ENCODE measurements at places on chromosomes 2 and 18. TPM values are rescaled to one million over a fixed set of nuclear protein-coding genes. Genes with fewer than 3 reads are reported as not detected.

MROH2A gene
- total RNA-seq: not detected

C2orf80 gene
- total RNA-seq: not detected

MYO3B gene
- 0.22 TPM for total RNA-seq

CYP26B1 gene
- 9.7 TPM for total RNA-seq

ABCG8 gene
- not detected for total RNA-seq

IL36A gene
- total RNA-seq: not detected

TYW5 gene
- total RNA-seq: 8.5 TPM

ARID5A gene
- total RNA-seq: 3.5 TPM

DNA sequence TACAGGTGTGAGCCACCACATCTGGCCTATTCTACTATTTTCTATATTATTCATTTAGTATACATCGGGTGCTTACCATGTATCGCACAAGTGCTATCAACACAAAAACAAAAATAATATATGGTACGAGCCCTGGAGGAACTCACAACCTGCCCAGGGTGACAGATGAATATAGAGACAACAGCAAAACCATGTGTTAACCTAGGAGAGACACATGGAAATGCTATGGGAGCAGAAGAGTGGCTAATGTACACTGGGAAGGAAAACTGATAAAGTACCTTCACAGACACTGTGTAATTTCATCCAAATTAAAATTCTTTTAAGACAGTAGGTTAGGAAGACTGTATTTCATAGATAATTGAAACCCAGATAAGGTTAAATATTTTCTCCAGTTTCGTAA is 3.9 kb downstream of the SF3B6 start:
- DNase-seq: no peak

DNA sequence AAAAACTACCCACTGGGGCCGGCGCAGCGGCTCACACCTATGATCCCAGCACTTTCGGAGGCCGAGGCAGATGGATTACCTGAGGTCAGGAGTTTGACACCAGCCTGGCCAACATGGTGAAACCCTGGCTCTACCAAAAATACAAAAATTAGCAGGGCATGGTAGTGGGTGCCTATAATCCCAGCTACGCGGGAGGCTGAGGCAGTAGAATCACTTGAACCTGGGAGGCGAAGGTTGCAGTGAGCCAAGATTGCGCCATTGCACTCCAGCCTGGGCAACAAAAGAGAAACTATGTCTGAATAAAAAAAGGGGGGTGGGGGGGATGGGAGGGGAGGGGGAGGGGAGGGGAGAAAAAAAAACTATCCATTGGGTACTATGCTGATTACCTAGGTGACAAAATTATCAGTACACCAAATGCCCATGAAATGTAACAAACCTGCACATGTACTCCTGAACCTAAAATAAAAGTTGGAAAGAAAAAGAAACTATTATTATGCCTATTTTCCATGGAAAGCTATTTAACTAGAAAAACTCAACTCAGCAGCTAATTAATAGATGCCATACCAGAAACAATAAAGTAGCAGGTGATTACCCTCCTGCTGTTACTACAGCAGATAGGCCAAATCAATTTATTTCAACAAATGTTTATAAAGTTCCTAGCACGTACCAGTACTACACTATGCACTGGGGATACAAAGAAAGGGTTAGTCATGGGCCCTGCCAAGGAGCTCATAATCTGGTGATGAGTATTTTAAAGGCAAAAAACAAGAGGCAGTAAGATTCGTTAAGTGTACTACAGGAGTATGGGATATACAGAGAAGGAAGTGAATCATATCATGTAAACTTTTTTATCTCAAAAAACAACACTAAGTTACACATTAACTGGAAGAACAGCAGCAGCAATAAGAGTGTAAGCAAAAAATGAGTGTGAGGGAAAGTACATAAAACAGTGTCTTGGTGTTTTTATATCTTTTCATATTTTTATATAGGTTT is 112.8 kb upstream of the SLC39A10 start:
- DNase-seq: no peak

GRCh38 chr2:10481055-10481665 is 33.0 kb upstream of the ODC1 start:
- no peak for DNase-seq

GRCh38 chr2:20456116-20456571 is 9.3 kb downstream of the RHOB start:
- no peak for DNase-seq

DNA sequence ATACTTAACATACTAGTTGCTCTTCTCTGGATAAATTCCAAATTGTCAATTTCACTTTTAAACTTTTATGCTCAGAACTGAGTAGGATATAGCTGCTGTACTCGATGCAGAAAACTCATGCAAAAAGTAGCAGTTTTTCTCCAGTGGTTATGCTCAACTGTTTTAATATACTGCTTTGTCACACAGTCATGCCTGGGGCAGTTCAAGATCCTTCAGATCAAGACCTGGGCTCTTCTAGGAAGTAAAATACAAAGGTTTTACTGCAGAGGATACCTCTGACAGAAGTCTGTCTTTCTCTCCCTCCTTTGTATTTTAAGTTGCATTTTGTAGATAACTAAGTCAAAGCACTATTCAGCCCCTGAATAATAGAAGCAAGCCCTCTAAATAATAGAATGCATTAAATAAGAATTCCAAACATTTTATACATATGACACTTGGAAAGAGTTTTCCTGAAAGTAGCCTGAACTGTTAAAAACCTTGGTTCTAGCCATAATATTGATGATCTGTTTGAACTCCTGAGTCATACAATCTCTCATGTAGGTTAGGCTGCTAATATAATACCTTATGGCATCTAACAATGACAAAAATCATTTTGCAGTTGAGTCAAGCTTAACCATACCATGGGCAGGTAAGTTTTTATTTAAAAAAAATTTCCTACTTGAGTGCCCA is 183.3 kb upstream of the TRIB2 start:
- no peak for DNase-seq

GRCh38 chr18:57657542-57657941 is 35.9 kb upstream of the NARS1 start:
- no peak for DNase-seq

DNA sequence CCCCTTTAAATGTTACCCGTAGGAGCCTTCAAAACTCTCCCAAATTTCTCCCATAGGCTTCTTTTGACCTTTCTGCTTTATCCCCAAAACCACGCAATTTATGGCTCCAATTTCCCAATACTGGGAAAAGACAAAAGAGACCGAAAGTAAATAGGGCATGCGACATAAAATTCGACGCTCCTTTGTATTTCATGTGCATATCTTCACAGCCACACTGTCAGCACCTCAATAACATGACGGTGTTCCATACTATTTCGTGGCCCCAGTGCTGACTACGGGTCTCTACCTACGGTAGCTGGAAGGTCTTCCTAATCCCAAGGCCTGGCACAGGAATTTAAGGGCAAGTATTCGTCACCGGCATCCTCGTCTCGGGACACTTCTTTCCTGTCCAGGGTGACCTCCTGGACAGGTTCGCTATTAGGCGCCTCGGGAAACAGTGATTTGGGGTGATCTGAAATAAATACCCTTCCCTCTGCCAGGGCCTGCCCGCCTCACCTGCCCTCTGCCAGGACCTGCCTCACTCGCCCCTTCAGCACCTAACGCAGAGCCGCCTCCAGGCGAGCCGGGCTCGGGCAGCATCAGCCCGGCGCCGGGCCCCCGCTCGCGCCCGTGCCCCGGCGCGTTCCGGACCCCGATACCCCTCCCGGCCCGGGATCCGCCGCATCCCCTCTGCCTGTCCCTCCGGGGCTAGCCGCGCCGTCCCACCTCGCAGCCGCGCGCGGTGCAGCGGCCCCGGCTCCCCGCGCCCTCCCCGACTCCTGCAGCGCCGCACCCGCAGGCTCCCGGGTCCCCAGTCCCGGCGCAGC is 680 bp downstream of the DTNB start:
- peak; percentile 67 for DNase-seq

- DNase-seq: no peak
Observed at GRCh38 chr2:98583276-98583675, 25.0 kb downstream of the COA5 start.

DNA sequence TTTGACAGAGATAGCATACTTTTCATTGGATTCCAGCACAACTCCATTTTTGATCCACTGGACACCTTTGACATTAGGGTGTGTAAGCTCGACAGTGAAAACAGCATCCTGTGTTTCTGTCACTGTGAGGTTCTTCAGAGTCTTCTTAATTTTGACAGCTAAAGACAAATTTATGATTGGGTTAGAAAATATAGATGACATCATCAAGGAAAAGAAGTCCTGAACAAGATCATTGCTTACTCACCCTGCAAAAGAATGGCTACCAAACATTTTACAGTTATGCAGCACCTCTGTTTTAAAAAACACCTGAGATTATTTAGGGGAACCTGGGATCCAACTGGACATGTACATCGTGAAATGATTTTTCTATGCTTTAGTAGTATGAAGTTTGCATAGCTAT is 36.7 kb downstream of the TTN start:
- DNase-seq: no peak

GRCh38 chr18:10131460-10132395 is 217.9 kb downstream of the VAPA start:
- DNase-seq: peak; percentile 57
